ENCODE measurements at places on chromosomes 16 and 17.

- DNase-seq, result no peak
Observed at GRCh38 chr16:76441876-76442275, 164.7 kb downstream of the CNTNAP4 start.

GRCh38 chr16:66266436-66267291, 99.8 kb upstream of the CDH5 start:
- no peak for DNase-seq

GRCh38 chr16:75491876-75492275, 3.4 kb downstream of the CHST6 start:
- no peak for DNase-seq

- DNase-seq, result no peak
Observed at GRCh38 chr16:13042291-13042685, 140.9 kb downstream of the SHISA9 start.

DNA sequence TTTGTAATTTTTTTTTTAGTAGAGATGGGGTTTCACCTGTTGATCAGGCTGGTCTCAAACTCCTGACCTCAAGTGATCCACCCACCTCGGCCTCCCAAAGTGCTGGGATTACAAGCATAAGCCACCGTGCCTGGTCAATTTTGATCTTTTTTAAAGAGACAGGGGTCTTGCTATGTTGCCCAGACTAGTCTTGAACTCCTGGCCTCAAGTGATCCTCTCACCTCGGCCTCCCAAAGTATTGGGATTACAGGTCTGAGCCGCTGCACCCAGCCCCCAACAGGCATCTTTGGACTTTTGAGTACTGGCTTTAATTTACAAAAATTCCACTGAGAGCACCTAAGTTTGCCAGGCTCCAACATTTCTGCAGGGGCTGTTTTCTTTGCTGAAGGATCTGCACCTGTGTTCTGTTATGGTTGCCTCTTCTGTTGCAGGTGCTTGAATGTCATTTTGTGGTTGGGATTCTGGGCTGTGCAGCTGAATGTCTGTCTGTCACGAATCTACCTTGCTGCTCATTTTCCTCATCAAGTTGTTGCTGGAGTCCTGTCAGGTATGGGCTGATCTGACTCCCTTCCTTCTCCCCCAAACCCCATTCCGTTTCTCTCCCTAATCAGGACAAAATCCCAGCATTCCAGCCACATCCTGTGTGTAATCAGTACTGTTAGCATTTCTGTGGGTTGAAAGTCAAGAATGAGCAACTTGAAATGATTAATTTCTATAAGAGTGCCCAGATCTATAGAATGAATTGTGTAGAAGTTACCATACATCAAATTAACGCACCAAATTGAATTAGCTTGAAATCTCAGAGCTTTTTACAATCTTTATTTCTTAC, 8.5 kb downstream of the G6PC1 start:
- DNase-seq, result no peak

- no peak for DNase-seq
Observed at GRCh38 chr16:8108991-8109509, 481.3 kb downstream of the TMEM114 start.

DNA sequence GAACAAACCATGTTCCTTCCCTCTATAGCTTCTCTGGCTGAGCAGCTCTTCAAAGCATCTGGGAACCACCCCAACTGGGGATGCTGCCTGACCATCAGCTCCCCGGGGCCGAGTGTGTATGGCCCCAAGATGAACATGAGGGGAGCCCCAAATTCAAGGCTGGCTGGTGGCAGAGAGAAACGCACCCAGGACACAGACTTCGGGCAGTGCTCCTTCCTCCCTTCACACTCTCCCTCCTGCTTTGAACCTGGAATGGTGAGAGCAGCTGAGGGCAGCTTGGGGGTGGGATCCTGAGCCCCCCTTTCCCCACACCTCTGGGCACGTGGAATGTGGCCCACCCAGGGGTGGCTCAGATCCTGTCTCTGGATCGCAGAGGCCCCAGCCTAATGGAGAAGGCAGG, 17.2 kb downstream of the TLE7 start:
- no peak for DNase-seq

- DNase-seq, result no peak
Observed at GRCh38 chr17:61130330-61130729, 269.3 kb upstream of the TBX2 start.

DNA sequence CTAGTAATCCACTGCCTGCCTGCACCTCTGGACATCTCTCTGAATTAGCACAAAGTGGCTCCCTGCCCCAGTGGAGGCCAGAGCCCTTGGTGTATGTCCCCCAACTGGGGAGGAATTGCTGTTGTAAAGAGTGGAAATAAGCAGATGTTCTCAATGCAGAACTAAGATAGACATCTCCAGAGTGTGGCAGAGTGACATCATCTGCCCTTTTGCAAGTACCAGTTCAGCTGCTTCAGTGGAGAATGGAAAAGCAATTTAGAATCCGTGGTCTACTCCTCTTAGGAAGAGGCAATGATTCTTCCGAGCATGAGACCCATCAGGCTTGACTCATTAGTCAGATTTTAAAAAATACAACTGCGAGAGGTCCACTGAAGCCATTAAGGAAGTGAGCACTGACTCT, 1512.0 kb upstream of the GOT2 start:
- DNase-seq, result no peak

DNA sequence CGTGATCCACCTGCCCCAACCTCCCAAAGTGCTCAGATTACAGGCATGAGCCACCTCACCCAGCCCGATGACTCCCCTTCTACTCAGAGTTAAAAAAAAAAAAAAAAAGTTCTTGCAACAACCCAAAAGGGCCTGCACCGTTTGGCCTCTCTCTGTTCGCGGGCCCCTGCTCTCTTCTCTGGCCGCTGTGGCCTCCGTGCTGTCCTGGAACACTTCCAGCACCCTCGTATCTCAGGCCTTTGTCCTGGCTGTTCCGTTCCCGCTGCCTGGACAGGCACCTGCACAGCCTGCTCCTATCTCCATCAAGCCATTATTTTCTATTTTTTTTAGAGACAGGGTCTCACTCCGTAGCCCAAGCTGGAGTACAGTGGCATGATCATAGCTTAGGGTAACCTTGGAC, 10.8 kb downstream of the MYO1C start:
- no peak for DNase-seq

DNA sequence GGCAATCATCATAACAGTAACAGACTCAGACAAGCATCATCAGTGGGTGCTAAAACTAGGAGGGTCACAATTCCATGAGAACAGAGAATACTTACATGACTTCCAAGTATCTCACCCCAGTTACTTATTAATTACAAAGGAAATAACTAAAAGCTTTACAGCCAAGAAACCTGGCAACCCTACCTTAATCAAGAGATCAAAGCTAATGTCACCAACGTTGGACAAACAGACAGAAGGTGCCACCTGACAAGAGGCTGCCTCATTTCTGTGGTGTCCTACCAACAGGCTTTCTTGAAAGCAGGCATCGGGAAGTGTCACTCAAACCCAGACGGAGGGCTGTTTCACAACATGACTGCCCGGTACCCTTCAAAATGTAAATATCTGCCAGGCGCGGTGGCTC, 84.6 kb downstream of the RMI2 start:
- DNase-seq, result no peak

- no peak for DNase-seq
Observed at GRCh38 chr17:18956581-18956980, 4.6 kb downstream of the SLC5A10 start.

GRCh38 chr16:23194497-23195221, 12.1 kb downstream of the SCNN1G start:
- DNase-seq, result no peak

GRCh38 chr16:52863000-52863399, 189.7 kb downstream of the CHD9NB start:
- DNase-seq, result no peak

DNA sequence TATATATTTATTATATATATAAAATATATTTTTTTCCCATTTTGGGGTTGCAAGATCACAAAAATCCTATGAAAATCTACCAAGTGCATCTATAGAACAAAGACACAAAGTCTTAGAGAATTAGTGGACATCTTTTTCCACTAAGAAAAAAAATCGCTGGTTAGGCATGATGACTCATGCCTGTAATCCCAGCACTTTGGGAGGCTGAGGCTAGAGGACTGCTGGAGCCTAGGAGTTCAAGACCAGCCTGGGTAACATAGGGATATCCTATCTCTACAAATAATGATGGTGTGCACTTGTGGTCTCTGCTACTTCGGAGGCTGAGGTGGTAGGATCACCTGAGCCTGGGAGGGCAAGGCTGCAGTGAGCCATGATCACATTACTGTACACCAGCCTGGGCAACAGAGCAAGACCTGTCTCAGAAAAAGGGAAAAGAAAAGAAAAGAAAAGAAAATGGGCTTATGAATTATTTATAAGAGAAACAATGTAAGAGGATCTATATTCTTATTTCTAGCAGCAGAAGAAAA, 185.1 kb upstream of the PSMD7 start:
- no peak for DNase-seq

DNA sequence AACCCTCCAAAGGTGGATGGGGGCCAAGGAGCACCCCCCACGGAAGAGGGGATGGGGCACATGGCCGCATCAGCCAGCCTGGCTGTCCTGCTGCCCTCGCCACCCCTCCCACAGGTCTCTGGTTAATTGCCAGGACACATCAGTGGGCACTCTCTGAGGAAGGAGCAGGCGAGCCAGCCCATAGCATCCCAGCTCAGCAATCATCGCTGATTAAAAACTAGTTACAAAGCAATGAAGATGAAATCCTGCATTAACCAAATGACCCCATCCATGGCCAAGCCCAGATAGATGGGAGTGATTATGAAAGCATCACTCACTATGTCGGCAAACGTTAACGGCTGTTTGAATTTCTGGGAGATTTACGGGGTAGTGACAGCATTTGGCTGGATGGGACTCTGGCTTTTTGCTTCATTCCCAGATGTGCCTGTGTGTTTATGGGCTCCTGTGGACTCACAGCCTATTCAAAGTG, 45.3 kb downstream of the CCDC182 start:
- DNase-seq, result no peak

GRCh38 chr16:24761526-24761925, 32.1 kb downstream of the TNRC6A start:
- DNase-seq, result no peak

- no peak for DNase-seq
Observed at GRCh38 chr16:68646953-68647659, 2.0 kb downstream of the CDH3 start.

DNA sequence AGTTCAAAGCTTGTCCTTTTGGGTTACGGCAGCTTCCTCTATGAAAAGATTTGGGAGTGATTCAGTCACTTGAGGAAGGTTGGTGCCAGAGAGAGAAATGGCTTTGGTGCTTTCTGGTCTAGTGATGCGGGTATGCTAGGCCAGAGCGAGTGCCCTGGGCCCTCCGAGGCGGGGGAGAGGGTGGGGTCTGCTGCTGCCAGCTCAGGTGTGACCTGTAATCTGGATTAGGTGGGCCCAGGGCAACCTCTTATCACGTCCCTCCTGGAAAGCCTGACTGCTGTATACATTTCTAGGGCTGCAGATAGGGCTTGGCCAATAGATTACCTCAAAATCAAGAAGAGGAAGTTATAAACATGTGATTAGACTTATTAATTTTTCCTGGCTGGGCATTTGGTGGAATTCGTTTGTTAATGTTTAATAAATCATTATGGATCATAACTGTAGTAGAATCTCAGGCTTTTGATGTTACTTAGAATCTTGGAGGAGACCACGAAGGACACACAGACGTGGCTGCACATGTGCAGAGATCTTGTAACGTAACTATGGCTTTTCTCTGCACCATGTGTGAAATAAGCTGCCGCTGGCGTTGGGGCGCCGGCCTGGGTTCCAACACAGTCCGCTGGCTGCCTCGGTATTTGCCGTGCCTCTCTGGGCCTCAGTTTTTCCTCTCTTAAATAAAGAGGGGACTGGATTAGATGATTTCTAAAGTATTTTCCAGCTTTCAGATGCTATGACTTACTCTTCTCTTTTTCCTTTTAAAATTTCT, 1.2 kb downstream of the IRF8 start:
- no peak for DNase-seq

DNA sequence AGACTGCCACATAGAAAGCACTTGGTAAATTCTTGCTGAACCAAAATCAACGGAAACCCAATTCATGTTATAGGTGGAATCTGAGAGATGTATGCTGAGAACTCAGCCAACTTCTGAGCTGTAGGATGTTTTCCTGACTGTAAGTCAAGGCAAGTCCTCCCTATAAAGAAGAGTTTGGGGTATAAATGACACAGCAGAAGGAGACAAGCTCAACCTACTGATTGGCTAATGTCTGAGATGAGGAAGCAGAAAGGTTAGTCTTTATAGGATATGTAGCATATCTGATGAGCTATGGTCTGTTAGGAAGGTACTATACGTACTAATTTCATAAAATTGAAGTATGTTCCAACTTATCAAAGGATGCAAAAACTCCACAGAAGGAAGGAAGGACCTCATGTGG, 99.5 kb downstream of the XYLT1 start:
- no peak for DNase-seq

DNA sequence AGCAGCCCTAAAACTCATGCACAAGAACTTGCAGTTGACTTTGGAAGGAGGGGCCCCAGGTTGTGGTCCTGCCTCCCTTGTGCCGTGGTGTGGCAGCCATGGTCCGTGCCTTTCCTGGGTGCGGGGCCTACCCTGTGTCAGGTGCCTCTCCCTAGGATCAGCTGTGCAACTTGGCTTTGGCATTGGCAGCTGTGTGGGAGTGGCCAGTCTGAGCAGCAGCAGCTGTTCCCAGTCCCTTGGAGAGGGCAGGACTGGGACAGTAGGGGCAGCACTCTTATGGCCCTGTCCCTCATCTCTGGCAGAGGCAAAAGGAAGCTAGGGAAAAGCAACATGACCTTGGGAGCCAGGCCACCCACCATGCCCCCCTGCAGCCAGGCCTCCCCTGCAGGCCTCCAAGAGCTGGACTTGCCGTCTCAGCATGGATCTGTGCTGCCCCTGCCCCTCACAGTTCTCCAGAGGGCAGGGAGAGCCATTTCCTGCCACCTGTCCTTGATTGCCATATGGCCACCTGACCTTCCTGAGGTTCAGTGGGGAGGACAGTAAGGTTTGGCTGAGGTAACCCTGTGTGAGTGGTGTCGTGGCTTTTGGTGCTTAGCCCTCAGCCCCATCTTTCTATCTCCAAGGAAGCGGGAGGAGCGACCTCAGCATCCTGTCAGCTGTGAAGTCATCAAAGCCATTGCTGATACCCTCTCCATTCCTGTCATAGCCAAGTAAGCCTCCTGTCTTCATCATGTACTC, 15.5 kb upstream of the NFATC3 start:
- DNase-seq, result no peak

DNA sequence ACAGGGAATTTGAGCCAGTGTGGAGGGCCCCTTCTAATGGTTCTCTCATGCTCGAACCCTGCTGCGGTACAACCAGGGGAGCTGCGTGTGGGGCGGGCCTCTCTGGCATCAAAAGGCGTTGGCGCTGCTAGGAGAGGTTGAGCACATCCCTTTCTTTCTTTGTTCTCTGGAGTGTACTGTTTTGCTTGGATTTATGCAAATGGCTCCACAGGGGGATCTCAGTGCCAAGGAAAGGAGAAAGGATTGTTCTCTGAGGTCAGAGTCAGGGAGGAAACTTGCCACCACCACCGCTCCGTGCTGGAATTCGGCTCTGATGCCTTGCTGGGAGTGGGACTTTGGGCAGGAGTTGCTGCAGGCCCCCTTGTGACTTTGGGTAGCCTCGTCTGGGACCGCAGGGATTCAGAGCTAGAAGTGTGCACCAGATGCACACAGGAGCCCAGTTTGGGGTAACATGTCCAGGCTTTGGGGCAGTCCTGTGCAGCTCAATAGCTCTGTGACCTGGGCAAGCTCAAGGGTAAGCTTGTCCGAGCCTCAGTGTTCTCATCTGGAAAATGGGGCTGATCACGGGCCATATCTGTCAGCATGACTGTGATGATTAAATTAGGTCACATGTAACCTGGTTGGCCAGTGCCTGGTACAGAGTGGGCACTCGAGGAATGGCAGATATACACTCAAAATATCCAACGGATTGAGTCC, 353.0 kb upstream of the EEF2KMT start:
- no peak for DNase-seq
